CD4-positive, CD25-positive, alpha-beta regulatory T cell (primary cell): ENCODE measurements at places on chromosomes 3 and 15. TPM values are rescaled to one million over a fixed set of nuclear protein-coding genes. Genes with fewer than 3 reads are reported as not detected.

MUSTN1 gene
- total RNA-seq, result 13.8 TPM

CCR9 gene
- total RNA-seq, result not detected

GRCh38 chr3:179308001-179308400 lies 14.8 kb upstream of the ZNF639 start:
- no peak for DNase-seq
- H3K4me3 ChIP-seq, result no peak overlapping the region
- no peak overlapping the region for H3K27ac ChIP-seq

GRCh38 chr15:59867086-59867855 lies 136.8 kb upstream of the FOXB1 start:
- no peak overlapping the region for H3K4me3 ChIP-seq
- no peaks in the 10 kb centered on the region for H3K36me3 ChIP-seq
- H3K27me3 ChIP-seq, result peaks cover 4% of the 10 kb centered on the region
- no peak overlapping the region for H3K27ac ChIP-seq
- H3K4me1 ChIP-seq, result no peaks in the 10 kb centered on the region
- DNase-seq, result no peak

GRCh38 chr3:35648347-35648746 lies 9.0 kb downstream of the ARPP21 start:
- no peak overlapping the region for H3K4me3 ChIP-seq
- no peaks in the 10 kb centered on the region for H3K27me3 ChIP-seq
- no peak overlapping the region for H3K27ac ChIP-seq
- no peaks in the 10 kb centered on the region for H3K36me3 ChIP-seq
- H3K4me1 ChIP-seq, result no peaks in the 10 kb centered on the region

- no peaks in the 10 kb centered on the region for H3K27me3 ChIP-seq
- H3K4me3 ChIP-seq, result peak overlapping the region; percentile 100
- peaks cover 31% of the 10 kb centered on the region for H3K36me3 ChIP-seq
- peaks cover 54% of the 10 kb centered on the region for H3K4me1 ChIP-seq
- H3K27ac ChIP-seq, result no peak overlapping the region
- DNase-seq, result no peak
Measured at GRCh38 chr3:141740349-141740748, 2.3 kb downstream of the RNF7 start.

GRCh38 chr15:72495007-72495406 lies 20.9 kb downstream of the ARIH1 start:
- DNase-seq, result no peak
- no peak overlapping the region for H3K27ac ChIP-seq
- no peaks in the 10 kb centered on the region for H3K27me3 ChIP-seq
- peaks cover 9% of the 10 kb centered on the region for H3K36me3 ChIP-seq
- H3K4me3 ChIP-seq, result no peak overlapping the region
- peaks cover 22% of the 10 kb centered on the region for H3K4me1 ChIP-seq

DNA sequence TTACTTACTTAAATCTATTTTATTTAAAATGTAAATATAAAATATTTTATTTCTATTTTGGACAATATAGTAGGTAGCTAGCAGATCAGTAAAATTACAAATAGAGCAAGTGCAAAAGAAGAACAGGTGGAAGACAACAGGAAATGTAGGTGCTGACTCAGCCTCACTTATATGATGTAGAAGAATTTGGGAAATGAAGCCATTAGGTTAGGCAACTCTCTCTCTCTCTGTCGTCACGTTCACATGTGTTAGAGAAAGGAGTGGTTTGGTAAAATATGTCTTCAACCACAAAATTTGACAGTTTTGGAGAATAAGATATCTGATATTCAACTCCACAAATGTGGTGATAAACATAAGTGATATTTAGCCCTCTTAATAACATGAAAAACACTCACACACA lies 532.5 kb upstream of the KCNMB2 start:
- no peaks in the 10 kb centered on the region for H3K27me3 ChIP-seq
- no peak overlapping the region for H3K4me3 ChIP-seq
- H3K27ac ChIP-seq, result no peak overlapping the region
- H3K4me1 ChIP-seq, result peaks cover 33% of the 10 kb centered on the region

- H3K4me3 ChIP-seq, result no peak overlapping the region
- H3K36me3 ChIP-seq, result no peaks in the 10 kb centered on the region
- DNase-seq, result no peak
- no peak overlapping the region for H3K27ac ChIP-seq
- no peaks in the 10 kb centered on the region for H3K27me3 ChIP-seq
Measured at GRCh38 chr3:146839727-146840375, 234.7 kb upstream of the PLSCR5 start.

COL6A5 gene
- total RNA-seq, result not detected

CFAP92 gene
- total RNA-seq, result not detected

DNA sequence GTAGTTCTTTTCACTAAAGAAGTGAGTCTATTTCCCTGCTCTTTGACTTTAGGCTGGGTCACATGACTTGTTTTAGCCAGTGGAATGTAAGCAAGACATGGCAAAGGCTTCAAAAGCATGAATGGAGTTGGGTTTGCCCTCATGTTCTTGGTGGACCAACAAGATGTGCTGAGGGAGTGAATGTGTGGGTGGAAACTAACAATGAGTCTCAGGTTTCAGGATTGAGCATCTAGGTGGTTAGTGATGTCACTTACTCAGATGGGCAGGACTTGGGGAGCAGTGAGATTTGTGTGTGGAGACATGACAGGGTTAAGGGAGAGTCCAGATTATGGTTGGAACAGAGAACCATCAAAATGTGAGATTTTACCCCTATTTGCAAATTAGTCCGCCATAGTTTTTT lies 181.4 kb upstream of the UBE2E1 start:
- no peaks in the 10 kb centered on the region for H3K4me1 ChIP-seq
- no peak overlapping the region for H3K4me3 ChIP-seq
- no peaks in the 10 kb centered on the region for H3K27me3 ChIP-seq

GRCh38 chr3:127552038-127552437 lies 38.5 kb downstream of the TPRA1 start:
- H3K36me3 ChIP-seq, result no peaks in the 10 kb centered on the region
- no peak overlapping the region for H3K4me3 ChIP-seq
- peaks cover 9% of the 10 kb centered on the region for H3K4me1 ChIP-seq
- no peak overlapping the region for H3K27ac ChIP-seq
- no peak for DNase-seq
- no peaks in the 10 kb centered on the region for H3K27me3 ChIP-seq

DNA sequence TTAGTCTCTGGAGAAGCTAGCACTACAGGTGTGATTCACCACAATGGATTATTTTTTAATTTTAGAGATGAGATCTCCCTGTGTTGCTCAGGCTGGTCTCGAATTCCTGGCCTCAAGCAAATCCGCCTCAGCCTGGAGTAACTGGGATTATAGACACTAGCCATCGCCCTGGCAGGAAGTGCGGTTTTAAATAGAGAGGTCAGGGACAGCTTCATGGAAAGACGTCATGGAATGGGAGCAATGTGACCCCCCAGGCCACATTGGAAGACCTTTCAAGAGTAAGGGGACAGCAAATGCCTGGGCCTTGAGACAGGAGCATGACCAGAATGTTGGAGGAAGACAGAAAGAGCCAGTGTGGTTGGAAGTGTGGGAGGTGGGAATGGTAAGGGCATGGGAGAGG lies 2.2 kb upstream of the ISG20 start:
- peak overlapping the region; percentile 83 for H3K4me3 ChIP-seq
- no peaks in the 10 kb centered on the region for H3K27me3 ChIP-seq
- peak overlapping the region; percentile 100 for H3K27ac ChIP-seq
- H3K36me3 ChIP-seq, result peaks cover 12% of the 10 kb centered on the region
- DNase-seq, result no peak
- H3K4me1 ChIP-seq, result peaks cover 89% of the 10 kb centered on the region

DNA sequence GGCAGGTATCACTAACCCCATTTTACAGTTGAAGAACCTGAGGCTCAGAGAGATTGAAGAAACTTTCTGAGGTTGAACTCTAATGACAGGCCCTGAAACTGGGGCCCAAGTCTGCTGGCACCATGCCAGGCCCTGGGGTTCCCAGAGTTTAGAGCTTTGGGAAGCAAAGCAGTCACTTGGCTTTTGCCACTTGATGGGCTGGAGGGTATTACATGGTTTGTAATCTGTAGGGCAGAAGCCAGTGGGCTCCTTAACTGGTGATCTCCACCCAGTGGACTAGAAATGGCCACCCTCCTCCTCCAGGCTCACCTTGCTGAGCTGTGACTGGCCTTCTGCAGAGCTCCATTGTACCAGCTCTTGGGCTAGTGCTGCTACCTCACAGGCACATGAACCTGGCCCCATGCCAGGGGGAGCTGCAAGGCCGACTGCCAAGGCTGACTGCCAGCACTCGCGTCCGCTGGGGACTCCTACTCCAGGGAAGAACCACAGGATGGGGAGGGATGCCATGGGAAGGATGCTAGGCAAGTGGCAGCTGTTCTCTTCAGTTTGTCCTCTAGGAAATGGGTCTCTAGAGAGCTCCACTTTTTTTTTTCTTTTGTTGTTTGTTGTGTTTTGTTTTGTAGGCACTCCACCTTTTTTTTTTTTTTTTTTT lies 104.8 kb downstream of the ETFA start:
- no peak for DNase-seq
- H3K27ac ChIP-seq, result no peak overlapping the region
- no peak overlapping the region for H3K4me3 ChIP-seq
- no peaks in the 10 kb centered on the region for H3K27me3 ChIP-seq

ATP2B2 gene
- total RNA-seq, result not detected

SLC35G2 gene
- total RNA-seq, result 0.44 TPM

GOLGA6L7 gene
- not detected for total RNA-seq

SLC27A2 gene
- total RNA-seq, result 1.2 TPM

LDHAL6B gene
- not detected for total RNA-seq

GRCh38 chr3:57557085-57557537 lies 1.0 kb downstream of the PDE12 start:
- H3K4me3 ChIP-seq, result peak overlapping the region; percentile 79
- peak; percentile 78 for DNase-seq

GRCh38 chr15:46461416-46461815 lies 826.6 kb downstream of the SQOR start:
- H3K27me3 ChIP-seq, result no peaks in the 10 kb centered on the region
- no peak overlapping the region for H3K27ac ChIP-seq
- no peak overlapping the region for H3K4me3 ChIP-seq
- H3K36me3 ChIP-seq, result no peaks in the 10 kb centered on the region

- peaks cover 54% of the 10 kb centered on the region for H3K36me3 ChIP-seq
- no peaks in the 10 kb centered on the region for H3K4me1 ChIP-seq
- H3K4me3 ChIP-seq, result no peak overlapping the region
- no peaks in the 10 kb centered on the region for H3K27me3 ChIP-seq
- no peak overlapping the region for H3K27ac ChIP-seq
- no peak for DNase-seq
Measured at GRCh38 chr15:60372227-60372626, 25.6 kb downstream of the ANXA2 start.

- DNase-seq, result no peak
- no peaks in the 10 kb centered on the region for H3K36me3 ChIP-seq
- no peak overlapping the region for H3K27ac ChIP-seq
- no peak overlapping the region for H3K4me3 ChIP-seq
Measured at GRCh38 chr3:169299889-169300288, 363.6 kb downstream of the MECOM start.

TIGIT gene
- total RNA-seq, result 72.8 TPM

APOD gene
- total RNA-seq, result not detected

DNA sequence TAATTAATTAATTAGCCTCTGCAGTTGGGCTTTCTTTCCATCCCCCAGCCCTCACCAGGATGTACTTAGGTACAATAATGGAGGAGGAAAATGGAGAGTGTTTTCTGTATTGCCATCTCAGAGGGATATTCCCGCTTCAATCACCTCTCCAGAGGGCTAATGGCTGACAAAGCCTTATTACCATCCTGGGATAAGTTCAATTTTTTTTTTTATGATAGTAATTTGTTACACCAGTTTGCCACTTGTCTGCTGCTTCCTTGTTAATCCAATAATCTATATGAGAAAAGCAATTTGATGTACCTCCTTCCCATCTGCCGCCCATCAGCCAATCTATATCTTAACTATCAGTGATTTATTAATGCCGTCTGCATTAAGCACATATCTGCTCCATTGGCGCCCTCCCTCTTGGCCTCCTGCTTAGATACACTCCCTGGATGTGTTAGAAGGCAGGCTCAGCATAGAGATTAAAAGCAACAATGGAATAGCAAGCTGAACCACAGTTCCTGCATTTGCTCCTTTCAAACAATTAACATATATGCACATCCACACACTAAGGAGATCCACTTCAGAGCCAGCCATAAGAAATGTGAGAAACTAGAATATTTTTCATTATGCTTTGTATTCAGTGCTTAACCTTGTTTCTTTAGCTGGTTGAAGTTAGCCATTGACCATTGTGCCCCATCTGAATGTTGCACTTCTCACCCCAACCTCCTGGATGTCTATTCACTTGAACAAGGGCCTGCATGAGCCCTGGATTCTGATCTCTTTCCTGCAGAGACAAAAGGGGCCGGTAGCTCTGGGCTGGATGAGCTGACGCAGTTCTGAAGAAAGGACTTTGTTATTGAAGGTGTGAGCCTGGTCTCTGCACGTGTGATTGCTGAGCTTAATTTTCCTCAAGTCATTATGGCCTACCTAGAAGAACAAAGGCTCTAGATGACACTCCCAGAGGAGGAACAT lies 237.3 kb upstream of the GAP43 start:
- H3K4me1 ChIP-seq, result no peaks in the 10 kb centered on the region
- DNase-seq, result no peak
- no peaks in the 10 kb centered on the region for H3K27me3 ChIP-seq
